Midbrain (tissue), 1 donor: ENCODE measurements at places on chromosomes 11 and 22.

GRCh38 chr11:122666743-122667142 is 11.2 kb downstream of the UBASH3B start:
- no peak for DNase-seq

DNA sequence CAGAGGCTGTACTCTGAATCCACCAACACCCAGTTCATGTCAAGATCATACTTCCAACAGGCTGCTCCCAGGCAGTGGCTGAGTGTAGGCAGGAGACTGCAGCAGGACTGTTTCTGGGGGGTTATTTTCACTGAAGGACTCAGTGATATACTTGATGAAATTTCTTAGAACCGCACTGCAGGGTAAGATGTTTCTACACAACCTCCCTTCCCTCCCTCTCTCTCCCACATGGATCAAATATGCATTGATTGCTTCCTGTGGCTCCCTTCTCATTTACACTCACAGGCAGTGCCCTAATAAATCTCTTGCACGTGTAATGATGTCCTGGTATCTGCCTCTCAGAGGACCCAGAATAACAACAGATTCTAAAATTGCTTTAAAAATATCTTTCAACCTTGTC is 251.3 kb upstream of the CCDC179 start:
- DNase-seq, result no peak

GRCh38 chr22:39686776-39687525 is 116.4 kb downstream of the CACNA1I start:
- DNase-seq, result no peak

- DNase-seq, result no peak
Measured at GRCh38 chr22:37358917-37359316, 68.4 kb downstream of the ELFN2 start.

DNA sequence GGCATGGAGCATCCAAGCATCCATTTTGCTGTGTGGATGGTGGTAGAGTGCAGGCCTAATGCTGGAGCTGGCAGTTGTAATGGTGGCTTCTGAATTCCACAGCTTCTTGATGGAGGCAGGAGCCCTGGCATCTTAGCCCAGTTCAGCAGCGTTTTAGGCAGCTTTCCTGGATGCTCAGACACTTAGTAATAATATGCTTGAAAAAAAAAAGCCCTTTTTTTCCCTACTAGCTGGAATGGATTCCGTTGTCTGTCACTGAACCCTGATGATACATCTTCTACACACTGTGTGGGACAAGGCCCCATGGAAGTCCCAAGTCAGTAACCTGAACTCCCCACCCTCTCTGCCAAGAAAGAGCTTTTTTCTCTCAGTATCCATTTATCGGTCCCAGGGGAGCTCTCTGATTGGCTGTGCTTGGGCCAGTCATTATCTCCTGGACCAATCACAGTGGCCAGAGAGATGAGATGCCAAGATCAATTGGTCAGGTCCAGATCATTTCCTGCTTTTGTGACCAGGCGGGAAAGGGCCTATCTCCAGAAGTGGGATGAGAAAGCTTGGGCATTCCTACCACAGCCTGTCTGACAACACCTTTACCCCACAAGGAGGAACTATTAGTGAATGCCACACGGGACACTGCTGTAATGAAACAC is 34.2 kb downstream of the MCM5 start:
- no peak for DNase-seq

GRCh38 chr11:45267052-45267451 is 19.1 kb downstream of the SYT13 start:
- no peak for DNase-seq

- no peak for DNase-seq
Measured at GRCh38 chr22:29715705-29716104, 4.1 kb upstream of the CABP7 start.

DNA sequence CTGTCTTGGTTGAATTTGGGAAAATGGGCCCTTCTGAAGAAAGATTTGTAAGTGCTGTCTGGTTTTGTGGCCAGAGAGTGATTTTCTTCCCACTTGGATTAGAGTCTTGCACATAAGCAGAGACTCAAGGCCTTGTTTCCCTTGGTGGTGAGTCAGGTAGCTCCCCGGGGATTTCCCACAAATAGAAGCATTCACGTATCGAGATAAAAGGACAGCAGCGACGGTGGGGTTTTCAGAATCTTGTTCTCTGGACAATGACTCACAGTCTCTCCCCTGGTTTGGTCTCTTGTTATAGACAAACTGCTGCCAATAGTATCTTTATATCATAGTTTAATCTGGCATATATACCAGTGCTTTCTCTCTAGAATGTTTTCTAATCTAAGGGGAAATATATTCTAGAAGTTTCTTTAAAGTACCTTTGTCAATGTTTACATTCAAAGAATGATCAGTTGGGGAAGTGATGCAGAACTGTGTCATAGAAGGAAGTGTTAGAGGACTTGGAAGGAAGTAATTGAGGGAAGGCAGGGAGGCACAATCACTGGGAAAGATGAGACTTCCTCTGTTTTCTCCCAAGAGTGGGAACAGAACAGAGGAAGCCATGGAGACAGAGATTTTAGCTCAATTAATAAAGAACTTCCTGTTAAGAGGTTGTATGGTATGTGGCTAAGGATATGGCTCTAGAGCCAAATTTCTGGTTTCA is 18.1 kb downstream of the POLA2 start:
- no peak for DNase-seq

GRCh38 chr11:117073539-117073938 is 24.7 kb downstream of the SIK3 start:
- DNase-seq, result no peak
